ENCODE measurements at places on chromosomes 6 and 20.

GRCh38 chr6:126385536-126385935, 45.6 kb downstream of the CENPW start:
- no peak for DNase-seq

DNA sequence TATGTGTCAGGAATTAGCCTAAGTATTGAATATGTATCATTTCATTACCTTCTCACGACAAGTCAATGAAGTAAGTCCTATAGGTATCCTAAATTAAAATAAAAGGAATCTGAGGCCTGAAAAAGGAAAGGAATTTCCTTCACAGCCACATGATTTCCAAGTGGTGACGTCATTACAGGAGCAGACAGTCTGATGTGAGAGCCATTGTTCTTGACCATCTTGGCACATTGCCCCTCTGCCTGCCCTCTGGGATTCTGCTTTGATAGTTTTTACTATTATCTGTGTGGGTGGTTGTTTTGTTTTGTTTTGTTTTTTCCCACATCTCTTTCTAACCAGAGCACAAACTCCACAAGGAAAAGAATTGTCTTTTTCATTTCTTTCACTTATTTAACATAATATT, 219.8 kb upstream of the UFL1 start:
- DNase-seq: no peak

- peak; percentile 80 for DNase-seq
Measured at GRCh38 chr6:84798257-84798656, 33.9 kb upstream of the TBX18 start.

DNA sequence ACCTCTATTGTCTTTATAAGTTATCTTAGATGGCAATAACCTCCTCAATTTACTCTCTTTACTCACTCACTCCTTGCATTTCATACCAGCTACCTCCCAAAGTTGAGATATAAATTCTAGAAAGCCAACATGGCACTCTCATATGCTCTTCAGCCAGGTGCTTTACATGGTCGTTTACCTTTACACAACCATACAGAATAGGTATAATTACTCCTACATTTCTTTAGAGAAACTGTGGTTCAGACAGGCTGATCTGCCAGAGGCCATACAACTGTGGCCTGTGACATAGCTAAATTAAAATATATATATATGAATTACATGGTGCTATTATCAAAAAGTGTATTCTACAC, 45.7 kb downstream of the HBS1L start:
- no peak for DNase-seq

GRCh38 chr20:19289451-19289850, 77.0 kb downstream of the SLC24A3 start:
- DNase-seq: no peak

DNA sequence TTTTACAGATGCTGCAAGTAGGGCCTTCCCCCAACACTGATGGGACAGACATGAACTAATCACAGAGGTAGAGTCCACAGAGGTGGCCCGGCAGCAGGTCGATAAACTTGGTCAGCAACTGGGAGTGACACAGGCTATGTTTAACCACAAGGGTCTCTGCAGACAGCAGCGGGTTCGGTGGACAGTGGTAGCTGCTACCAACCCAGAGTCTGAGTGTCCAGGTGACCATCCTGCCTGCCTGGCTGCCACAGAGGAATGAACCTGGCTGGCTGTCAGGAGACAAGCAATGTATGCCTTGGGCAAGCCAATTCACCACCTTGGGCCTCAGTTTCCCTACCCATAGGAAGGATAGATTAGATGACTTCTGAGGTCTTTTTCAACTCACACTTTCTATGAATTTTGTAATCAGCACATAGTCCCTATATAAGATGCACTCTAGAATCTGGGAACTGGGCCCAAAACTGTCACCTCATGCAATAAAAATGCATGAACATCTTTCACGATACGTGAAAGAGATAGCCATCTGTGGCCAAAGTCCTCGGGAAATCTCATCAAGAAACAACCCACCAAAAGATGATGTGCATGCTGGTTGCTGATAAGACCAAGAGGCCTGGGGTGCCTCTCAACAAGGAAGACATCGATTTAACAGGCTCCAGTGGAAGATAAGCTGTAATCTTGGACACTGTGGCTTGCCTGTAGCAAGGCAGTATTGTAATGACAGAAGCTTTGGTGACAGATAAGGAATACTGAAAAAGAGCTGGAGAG, 30.5 kb downstream of the MDGA1 start:
- DNase-seq: peak; percentile 71

DNA sequence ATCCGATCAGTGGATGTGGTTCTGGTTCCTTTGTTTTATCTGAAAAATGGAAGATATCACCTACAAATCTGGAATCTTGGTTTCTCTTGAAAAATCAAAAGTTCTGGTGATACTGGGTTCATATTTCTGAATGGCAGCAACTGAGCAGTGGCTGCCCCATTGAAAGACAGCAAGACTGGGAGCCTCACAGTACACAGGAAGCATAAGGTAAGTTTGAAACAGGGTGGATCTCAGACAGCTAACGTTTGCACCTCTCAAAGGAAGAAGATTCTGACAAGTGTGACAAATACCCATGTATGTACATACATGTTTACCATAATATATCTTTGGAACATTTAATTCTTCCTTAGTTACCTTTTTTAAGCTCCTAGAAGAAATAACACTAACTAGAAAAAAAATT, at the start of gene SAMD3:
Gene SAMD3, minus strand, starts transcription at position 177 of the 400 bp plus-strand sequence. CDS start 7,678 bp downstream, outside the sequence.
- no peak for DNase-seq

- no peak for DNase-seq
Measured at GRCh38 chr20:14049111-14049510, 53.8 kb downstream of the MACROD2 start.

- DNase-seq: peak; percentile 8
Measured at GRCh38 chr20:24158281-24158680, 169.7 kb upstream of the GGTLC1 start.

- DNase-seq: no peak
Measured at GRCh38 chr6:110841266-110841665, 26.0 kb upstream of the CDK19 start.

DNA sequence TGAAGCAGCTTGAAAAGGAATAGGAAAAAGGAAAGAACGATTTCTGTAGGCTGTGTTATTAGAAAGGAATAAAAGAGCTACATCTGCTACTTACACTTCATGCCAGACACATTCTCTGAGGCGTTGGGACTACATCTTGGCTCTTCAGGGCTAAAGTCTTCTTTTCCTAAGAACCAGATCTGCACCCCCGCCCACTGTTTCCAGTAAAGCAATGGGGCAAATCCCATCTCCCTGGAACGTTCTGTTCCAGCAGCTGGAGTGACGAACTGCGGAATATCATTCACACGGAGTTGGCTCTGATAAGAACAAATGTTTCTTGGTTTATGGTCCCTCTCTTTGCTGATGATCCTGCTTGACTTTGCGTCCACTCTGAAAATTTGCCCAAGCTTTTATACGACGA, 26.9 kb downstream of the FAM50B start:
- DNase-seq: no peak

DNA sequence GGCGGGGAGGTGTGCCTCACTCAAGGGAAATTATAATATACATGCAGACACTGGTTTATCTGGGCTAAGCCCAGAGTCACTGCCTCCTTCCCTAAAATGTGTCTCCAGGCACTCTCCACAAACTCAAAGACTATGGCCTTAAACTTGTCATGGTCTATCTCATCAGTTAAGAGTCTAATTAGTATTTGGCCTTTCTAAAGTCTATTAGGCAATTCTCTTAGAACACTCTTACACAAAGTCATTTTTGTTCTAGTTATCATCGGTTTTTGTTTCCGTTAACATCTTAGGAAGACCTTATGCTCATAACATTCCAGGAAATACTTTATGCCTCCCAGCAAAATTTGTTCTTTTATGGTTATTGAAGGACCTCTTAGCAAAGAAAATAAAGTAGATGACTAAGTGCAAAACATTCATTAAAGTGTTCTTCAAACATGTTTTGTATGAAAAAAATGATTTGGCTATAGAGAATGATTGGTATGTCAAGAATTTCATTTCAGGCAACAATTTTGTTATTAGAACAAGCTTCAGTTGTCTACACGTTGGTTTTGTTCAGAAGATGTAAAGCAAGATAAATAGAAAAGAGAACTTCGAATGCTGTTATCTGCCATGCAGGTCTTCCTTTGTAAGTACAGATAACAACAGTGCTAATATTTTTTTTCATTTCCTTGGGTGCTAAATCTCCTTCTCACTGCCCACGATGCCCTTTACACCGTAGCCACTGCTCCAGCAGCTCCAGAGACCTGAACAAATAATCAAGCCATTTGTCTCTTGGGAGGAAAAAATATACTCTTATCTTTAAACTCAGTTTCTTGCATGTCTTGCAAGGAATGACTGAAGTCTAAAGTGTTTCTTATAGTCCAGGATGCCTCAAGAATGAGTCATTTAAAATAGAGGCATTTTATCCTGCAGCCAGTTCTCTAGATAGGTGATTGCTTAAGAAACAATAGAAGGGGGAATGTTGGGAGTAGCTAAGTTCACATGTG, 170.4 kb downstream of the HTR1B start:
- peak; percentile 90 for DNase-seq

GRCh38 chr6:36345681-36346466, 9.2 kb upstream of the BNIP5 start:
- DNase-seq: no peak

GRCh38 chr6:13760307-13761304, 49.0 kb upstream of the RANBP9 start:
- DNase-seq: peak; percentile 79

DNA sequence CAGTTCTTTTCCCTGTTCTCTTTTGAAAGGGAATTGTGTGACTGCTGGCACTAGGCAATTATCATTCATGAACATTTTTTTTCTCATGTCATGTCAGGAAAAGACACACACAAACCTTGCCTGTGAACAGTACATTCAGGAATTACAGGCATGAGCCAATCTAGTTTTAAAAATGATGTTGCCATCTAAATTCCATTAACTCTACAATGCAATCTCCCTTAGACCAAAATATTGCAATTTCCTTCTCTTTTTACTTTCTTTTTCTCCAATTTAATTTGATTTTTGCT, 127.5 kb upstream of the STMND1 start:
- DNase-seq: peak; percentile 38

GRCh38 chr6:42226645-42227143, 9.0 kb upstream of the MRPS10 start:
- DNase-seq: no peak

DNA sequence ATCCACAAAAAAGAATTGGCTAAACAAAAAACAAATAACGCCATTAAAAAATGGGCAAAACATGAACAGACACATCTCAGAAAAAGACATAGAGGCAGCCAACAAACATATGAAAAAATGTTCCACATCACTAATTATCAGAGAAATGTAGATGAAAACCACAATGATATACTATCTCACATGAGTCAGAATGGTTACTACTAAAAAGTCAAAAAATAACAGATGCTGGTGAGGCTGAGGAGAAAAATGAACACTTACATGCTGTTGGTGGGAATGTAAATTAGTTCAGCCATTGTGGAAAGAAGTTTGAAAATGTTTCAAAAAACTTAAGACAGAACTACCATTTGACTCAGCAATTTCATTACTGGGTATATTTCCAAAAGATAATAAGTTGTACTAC, 430.1 kb upstream of the JAG1 start:
- DNase-seq: peak; percentile 69

DNA sequence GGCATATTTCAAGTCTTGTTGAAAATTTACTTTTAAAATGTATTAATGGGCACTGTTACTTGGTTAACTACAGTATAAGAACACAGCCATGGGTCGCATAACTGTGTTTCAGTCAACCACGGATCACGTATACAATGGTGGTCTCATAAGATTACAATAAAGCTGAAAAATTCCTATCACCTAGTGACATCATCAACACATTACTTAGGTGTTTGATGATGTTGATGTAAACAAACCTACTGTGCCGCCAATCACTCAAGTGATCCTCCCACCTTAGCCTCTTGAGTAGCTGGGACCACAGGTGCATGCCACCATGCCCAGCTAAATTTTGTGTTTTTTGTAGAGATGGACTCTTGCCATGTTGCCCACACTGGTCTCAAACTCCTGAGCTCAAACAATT, 16.7 kb upstream of the ETV7 start:
- DNase-seq: no peak

DNA sequence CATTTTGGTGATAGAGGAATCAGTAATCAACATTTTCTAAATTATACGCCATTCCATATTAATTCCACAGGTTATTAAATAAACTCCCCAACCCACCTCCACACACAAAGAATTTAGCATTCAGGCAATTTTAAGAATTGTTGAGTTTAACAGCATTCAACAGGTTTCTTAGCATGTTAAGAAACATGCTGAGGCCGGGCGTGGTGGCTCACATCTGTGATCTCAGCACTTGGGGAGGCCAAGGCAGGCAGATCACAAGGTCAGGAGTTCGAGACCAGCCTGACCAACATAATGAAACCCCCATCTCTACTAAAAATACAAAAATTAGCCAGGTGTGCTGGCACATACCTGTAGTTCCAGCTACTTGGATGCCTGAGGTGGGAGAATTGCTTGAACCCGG, 64.0 kb upstream of the PHACTR2 start:
- no peak for DNase-seq

DNA sequence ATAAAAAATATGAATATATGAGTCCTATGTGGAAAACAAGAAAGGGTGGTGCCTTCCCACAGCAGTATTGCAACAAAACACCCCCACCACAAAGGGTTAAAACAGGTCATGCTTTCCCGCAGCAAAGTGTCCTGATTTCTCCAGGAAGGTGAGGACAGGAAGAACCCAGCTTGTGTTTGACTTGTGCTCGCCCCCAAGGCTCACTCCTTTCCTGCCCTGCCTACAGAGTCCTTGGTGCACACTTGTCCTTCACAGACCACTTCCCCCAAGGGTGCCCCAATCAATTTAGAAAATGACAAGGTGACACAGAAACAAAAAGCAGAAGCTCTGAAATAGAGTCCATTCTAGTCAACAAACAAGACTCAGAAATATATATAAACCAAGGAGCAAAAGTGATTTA, 237.4 kb downstream of the PTPRK start:
- DNase-seq: no peak

- DNase-seq: no peak
Measured at GRCh38 chr20:50009521-50010454, 27.0 kb downstream of the SNAI1 start.

GRCh38 chr6:136035378-136036070, 184.0 kb downstream of the PDE7B start:
- peak; percentile 48 for DNase-seq

Measured in fibroblast of skin of scalp (primary cell).